Esophagus muscularis mucosa (tissue), 4 donors: ENCODE measurements at places on chromosomes 6 and 20. TPM values are rescaled to one million over a fixed set of nuclear protein-coding genes. Genes with fewer than 3 reads are reported as not detected.

The PRDM13 gene
- total RNA-seq, result not detected

The HTR1E gene
- total RNA-seq, result 0.19 TPM

The TRIM40 gene
- not detected for total RNA-seq

The SERINC3 gene
- total RNA-seq, result 121 TPM

The CSNK2B gene
- 188 TPM for total RNA-seq

The SLC4A11 gene
- total RNA-seq, result 0.11 TPM

The TEAD3 gene
- 123 TPM for total RNA-seq
